Stimulated activated CD4-positive, alpha-beta T cell treated with anti-CD3 and anti-CD28 coated beads, TNF-alpha, amount 100 ng/mL, for 4 hours (primary cell): ENCODE measurements at places on chromosomes 11 and 22.
A peak's percentile ranks its signal among the peaks of the same experiment; 100 is the strongest.

GRCh38 chr11:8728563-8728962, 46.0 kb downstream of the RPL27A start:
- DNase-seq, result no peak

- no peak for DNase-seq
These were observed 496.4 kb downstream of the NTM start for GRCh38 chr11:131866535-131867400.

GRCh38 chr11:128896356-128896755, 5.2 kb downstream of the KCNJ5 start:
- no peak for DNase-seq

DNA sequence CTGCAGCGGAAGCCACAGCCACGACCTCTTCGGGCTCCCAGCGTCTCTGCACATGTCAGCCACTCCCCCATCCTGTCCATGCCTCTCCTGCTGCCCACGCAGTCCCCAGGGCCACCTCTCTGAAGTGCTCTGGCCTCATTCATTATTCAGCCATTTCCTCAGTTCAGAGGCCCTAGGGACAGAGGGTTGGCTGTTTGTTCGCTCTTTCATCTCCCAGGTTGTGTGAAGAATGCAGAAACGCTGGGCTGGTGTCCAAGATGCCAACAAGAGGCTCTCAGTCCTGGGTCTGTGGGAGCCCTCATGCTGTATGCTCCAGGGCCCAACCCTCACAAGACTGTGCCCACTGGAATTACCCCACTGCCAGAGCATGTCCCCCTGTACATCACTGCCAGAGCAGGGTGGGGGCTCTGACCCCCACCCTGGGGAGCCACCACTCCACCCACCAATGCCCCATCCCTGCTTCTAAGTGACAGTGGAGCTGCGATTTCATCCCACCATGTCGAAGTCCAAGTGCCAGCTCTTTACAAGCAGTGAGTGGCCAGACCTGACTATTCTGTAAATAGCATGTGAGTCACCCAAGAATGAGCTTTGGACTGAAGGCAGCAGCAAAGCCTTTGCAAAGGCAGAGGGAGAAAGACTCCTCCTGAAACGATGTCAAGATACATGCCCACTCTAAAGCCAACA, 209.6 kb downstream of the BUD13 start:
- no peak for DNase-seq

- no peak for DNase-seq
These were observed 538.4 kb downstream of the FAM181B start for GRCh38 chr11:82195283-82195682.

- DNase-seq, result no peak
These were observed 368.5 kb downstream of the INSC start for GRCh38 chr11:15483205-15483604.

GRCh38 chr11:66409226-66409625, 11.6 kb upstream of the NPAS4 start:
- no peak for DNase-seq

- no peak for DNase-seq
These were observed 94.2 kb downstream of the FCHSD2 start for GRCh38 chr11:73047773-73048371.

DNA sequence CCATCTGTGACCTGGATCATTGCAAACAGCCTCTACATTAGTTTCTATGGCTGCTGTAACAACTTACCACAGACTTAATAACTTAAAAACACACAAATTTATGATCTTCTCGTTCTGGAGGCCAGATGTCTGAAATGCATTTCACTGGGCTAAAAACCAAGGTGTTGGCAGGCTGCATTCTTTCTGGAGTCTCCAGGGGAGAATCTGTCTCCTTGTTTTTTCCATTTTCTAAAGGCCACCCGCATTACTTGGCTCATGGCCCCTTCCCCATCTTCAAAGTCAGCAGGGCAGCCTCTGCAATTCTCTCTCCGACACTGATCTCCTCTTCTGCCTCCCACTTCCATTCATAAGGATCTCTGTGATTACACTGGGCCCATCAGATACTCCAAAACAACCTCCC, 11.6 kb downstream of the SCGB1A1 start:
- no peak for DNase-seq

GRCh38 chr11:31804312-31805036, 6.6 kb downstream of the PAX6 start:
- DNase-seq, result no peak

DNA sequence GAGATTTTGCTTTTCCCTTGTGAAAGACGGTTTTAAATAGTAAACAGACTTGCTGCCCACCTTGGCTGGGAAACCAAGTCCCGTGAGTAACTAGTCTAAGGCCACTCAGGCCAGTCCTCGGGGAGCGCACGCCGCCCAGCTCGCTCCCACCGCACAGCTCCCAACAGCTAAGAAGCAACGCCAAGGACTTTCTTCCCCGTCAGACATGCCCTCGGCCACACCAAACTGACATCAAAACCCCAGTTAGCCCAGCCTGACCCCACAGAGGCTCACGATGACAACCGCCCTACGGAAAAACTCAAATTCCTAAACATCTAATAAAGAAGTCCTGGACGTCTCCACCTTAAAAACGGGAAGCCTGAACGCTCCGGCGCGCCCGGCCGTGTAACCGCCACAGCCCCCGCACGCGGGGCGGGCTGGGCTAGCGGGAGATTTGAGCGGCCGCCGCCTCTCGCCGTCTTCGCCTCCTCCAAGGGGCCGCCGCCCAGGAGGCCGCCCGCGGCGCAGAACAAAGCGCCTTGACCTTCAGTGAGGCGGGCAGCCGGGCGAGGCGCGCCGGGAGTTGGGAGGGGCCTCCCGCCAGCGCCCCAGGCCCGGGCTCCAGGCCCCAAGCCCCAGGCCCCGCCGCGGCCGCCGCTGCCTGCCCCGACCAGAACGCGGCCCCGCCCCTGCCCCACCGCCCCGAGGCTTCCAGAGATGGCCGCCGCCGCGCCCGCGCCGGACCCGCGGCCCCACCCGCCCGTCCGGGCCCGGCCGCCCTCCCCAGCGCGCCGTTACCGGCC, 486 bp downstream of the NAP1L4 start:
- peak; percentile 21 for DNase-seq

DNA sequence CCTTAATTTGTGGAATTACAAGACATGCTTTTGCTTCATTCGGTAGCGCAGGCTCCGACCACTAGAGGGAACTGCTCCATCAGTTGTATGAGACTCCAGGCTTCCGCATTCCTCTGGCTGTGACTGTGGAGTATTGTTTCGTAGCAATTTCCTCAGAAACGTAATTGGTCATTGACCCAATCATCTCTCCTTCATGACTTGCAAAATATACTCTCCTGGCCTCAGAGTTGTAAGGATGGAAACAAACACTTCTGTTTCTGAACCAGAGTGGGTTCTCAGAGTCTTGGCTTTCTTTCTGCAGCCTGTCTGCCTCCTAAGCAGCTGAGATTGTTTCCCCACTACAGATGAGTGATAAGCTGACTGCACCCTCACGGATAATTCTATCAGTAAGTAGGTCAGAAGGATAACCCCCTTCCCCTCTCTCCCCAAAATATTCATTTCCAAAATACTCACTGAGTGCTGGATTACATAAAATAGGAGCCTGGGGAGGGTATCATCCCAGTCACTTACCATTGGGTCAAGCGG, 146.8 kb upstream of the ZC3H12C start:
- no peak for DNase-seq

DNA sequence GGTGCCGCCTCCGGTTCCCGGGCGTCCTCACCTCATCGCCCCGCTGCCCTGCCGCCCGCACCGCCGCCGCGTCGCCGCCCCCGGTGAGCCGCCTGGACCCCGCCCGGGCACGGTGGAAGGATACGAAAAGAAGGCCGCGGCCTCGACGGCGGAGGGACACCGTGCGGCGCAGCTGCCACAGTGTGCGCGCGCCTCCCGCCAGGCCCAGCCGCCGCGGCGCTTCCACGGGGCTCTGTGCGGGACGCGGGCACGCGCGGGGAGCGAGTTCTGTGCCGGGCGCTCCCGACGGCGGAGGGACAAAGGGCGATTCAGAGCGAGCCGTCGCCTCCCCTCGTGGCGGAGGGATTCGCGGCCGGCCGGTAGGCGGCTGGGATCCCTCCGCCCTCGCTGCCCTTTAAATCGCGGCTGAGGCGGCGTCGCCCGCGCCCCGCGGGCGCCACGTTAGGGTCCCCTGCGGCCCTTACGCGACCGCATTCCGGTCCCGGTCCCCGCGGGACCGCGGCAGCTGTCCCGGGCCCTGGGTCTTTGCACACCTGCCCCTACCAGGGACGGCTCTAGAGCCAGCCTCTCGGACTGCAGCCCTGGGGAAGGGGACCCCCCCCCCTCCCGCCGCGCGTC, 568 bp upstream of the KMT5B start:
- peak; percentile 77 for DNase-seq

- DNase-seq, result no peak
These were observed 84.7 kb upstream of the AKIP1 start for GRCh38 chr11:8826139-8826786.

DNA sequence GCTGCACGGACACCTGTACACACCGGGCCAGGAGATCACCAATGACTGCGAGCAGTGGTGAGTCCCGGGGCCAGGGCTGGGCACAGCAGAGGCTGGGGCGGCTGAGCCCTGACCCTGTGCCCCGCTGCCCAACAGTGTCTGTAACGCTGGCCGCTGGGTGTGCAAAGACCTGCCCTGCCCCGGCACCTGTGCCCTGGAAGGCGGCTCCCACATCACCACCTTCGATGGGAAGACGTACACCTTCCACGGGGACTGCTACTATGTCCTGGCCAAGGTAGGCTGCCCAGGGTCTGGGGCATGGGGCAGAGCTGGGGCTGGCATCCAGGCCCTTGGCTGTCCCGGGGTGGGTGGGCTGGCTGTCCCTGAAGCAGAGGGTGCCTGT, 7.7 kb downstream of the MUC2 start:
- no peak for DNase-seq

- no peak for DNase-seq
These were observed 32.3 kb downstream of the TMPRSS5 start for GRCh38 chr11:113673550-113674396.

DNA sequence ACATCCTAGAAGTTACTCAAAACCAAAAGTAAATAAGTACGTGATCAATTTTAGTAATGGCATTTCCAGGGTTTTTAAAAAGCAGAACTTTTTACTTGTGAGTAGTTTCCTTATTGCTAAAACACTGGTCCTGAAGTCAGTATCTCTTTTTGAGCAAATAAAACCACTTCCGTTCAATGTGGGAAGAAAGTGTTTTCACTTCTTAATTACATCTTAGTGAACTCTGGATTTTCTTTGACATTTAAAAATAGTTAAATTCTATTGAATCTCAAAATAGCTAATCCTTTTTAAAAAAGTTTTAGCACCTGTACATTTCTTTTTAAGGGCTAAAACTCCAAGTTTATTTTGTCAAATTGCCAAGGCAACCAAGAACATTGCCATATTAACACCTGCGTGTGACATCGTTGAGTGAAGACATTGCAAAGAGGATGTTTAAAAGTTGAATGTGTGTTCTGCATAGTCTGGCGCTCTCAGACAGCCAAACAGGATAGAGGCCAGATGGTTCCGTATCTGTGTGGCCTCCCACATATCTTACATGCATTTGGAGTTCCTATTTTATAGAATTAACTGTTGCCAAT, 17.2 kb upstream of the OR5B21 start:
- DNase-seq, result no peak

- no peak for DNase-seq
These were observed at the start of gene CLDN25 for GRCh38 chr11:113779496-113779895. CLDN25 (plus strand) TSS chr11:113779796; CDS start chr11:113779796, 0 bp downstream.

DNA sequence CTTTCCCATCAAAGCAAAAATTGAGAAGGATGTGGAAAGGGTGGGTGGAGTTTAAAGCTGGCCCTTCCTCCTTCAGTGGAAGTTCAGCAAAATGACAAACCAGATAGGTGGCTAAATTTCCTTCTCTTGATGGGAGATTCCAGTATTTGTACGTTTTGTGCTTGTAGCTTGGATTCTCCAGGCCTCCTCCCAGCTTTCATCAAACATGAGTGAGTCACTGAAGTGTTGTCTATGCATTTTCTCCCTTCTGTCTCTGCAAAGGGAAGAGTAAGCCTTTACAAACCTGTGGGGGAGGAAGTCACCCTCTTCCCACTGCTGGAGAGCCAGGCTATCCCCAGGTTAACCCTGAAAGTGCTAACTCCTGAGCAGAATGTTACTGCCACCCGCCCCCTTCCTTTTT, 6.4 kb downstream of the MARK2 start:
- no peak for DNase-seq

DNA sequence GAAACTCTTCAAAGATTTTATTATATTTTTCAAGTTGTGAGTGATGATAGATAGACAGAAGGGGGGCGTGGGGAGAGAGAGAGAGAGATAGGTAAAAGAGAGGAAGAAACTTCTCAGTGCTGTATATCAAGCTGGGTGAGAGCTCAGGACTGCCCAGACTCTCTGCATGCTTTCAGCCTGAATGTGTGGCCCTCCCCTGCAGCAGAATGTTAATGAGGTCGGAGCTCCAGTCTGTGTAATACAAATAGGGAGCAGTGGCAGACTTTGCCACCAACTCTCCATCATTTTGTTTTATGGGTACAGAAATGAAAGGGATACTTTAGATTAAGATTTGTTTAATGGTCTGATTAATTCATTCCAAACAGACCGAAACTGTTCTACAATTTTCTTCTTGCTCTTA, 752.8 kb downstream of the OPCML start:
- DNase-seq, result no peak

DNA sequence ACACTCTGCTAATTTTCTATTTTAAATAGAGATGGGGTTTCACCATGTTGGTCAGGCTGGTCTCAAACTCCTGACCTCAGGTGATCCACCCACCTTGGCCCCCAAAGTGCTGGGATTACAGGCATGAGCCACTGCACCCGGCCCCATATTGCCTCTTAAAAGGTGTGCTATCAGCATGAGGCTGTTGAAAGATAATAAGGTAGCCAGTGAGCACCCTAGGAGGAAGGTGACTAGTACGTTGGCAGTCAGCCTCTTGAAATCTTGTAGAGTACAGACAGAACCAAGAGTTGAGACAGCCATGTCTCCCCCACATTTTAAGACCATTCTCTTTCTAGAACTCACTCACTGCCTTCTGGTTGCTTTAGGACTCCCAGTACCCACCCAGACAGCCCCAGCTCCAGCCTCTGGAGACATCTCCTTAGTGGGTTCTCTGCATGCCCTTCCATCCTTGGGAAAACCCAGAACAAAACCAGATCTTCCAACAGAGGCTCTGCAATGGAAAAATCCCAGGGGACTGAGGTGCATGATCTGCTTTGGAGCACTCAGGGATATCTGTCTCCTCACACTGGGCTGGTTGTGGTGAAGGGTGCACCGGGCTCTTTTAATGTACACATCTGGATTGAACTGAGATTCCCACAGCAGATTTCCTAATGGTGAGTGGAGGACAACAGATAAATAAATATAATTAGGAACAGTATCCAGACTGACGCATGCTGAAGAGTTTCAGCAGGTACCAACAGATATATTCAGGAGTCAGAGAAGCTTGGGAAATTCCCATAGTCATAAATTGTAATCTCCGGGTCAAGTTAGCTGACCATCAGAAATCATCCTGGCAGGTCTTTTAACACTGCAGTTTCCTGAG, 49.4 kb downstream of the LRRC74B start:
- no peak for DNase-seq

- no peak for DNase-seq
These were observed 42.1 kb upstream of the TP53I11 start for GRCh38 chr11:44992774-44993173.

DNA sequence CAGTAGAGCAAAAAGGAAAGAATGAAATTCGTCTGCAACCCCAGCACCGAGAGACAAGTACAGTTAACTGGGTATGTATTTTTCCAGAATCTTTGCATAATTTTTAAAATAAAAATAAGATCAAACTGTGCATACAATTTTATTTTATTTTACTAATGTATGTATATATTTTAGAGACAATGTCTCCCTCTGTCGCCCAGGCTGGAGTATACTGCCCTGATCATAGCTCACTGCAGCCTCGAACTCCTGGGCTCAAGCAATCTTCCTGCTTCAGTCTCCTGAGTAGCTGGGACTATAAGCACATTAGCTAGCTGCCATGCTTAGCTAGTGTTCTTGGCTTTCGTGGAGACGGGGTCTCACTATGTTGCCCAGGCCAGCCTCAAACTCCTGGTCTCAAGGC, 18.8 kb upstream of the DRD2 start:
- DNase-seq, result no peak
